ENCODE measurements at places on chromosomes 6 and 20. TPM values are rescaled to one million over a fixed set of nuclear protein-coding genes. Genes with fewer than 3 reads are reported as not detected.
A peak's percentile ranks its signal among the peaks of the same experiment; 100 is the strongest.

PSMG4 gene
- 26.5 TPM for total RNA-seq

- DNase-seq, result peak; percentile 72
Observed at GRCh38 chr6:159716247-159717096, 10.8 kb upstream of the WTAP start.

- DNase-seq, result no peak
Observed at GRCh38 chr6:97322811-97323210, 39.8 kb upstream of the MMS22L start.

DNA sequence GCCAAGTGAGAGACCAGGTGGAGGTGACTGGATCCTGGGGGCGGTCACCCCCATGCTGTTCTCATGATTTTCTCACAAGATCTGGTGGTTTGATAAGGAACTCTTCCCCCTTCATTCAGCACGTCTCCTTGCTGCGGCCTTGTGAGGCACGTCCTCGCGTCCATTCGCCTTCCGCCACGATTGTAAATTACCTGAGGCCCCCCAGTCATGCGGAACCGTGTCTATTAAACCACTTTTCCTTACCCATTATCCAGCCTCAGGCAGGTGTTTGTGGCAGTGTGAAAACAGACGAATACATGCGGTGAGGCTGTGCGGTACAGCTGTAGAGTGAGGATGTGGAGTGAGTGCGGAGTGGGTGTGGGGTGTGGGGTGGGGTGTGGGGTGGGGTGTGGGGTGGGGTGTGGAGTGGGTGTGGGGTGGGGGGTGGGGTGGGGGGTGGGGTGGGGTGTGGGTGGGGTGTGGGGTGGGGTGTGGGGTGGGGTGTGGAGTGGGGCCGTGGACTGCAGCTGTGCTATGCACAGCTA, 12.1 kb upstream of the NTSR1 start:
- no peak for DNase-seq

- no peak for DNase-seq
Observed at GRCh38 chr20:32028647-32029372, 18.6 kb downstream of the CCM2L start.

PI3 gene
- total RNA-seq, result not detected

- no peak for DNase-seq
Observed at GRCh38 chr6:167933290-167933689, 64.2 kb upstream of the KIF25 start.

DNA sequence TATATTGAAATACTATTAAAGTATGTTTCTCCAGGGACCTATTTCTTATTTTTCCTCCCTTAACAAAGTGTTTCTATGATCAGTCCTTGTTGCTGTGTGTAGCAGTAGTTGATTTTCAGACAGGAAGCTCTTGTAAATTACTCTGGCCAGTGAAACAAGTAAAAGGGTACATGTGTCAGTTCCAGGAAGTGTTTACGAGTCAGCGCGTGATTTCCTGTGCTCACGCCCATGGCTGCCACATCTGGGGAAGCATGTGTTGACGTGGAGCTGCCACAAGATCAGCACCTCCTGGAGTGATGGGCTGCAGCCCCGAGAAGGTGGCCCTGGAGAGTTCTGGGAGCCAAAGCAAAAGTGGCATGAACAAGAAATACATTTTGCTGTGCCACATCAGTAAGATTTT, 38.6 kb upstream of the GGTLC1 start:
- DNase-seq, result no peak

All from kidney epithelial cell (primary cell).